Calu3 (cell line): ENCODE measurements at places on chromosomes 7 and 10. TPM values are rescaled to one million over a fixed set of nuclear protein-coding genes. Genes with fewer than 3 reads are reported as not detected.

DNA sequence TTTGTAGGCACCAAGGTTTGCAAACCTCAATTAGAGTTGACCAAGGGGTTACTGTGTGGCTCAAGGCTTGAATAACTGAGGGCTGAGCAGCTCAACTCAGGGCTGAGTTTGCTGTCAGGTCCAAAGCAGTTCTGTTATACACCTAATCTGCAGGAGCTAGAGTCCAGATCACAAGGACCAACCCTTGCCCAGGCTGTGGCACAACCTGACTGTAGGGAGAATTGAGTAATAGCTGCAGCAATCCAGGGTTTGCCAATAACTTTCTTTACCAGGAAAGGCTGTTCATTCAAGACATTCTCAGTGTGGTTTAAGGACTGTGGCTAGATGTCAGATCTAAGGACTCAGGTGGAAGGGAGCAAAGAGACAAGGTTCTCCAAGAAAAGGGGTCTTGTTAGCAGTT, 115.6 kb upstream of the IMMP2L start:
- no peaks in the 10 kb centered on the region for H3K36me3 ChIP-seq
- DNase-seq, result no peak
- no peaks in the 10 kb centered on the region for H3K4me1 ChIP-seq
- no peak overlapping the region for H3K27ac ChIP-seq
- no peak overlapping the region for H3K4me3 ChIP-seq

DNA sequence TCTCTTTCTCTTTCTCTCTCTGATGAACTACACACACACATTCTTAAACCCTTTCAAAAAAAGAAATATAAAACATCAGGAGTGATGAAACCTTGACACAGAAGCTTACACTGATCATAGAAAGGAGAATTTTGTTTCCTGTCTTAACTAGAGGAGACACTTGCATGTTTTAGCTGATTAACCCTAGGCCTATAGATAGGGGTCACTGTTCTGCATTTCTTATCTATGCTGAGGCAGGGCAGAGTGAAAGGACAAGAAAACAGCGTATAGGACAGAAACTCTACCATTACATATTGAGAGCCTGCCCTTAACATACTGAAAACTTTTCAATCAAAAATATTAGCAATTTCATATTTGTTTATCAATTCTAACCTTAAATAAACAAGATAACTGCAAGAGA, 680.6 kb upstream of the MBL2 start:
- DNase-seq, result no peak
- H3K36me3 ChIP-seq, result no peaks in the 10 kb centered on the region
- no peak overlapping the region for H3K27ac ChIP-seq

DNA sequence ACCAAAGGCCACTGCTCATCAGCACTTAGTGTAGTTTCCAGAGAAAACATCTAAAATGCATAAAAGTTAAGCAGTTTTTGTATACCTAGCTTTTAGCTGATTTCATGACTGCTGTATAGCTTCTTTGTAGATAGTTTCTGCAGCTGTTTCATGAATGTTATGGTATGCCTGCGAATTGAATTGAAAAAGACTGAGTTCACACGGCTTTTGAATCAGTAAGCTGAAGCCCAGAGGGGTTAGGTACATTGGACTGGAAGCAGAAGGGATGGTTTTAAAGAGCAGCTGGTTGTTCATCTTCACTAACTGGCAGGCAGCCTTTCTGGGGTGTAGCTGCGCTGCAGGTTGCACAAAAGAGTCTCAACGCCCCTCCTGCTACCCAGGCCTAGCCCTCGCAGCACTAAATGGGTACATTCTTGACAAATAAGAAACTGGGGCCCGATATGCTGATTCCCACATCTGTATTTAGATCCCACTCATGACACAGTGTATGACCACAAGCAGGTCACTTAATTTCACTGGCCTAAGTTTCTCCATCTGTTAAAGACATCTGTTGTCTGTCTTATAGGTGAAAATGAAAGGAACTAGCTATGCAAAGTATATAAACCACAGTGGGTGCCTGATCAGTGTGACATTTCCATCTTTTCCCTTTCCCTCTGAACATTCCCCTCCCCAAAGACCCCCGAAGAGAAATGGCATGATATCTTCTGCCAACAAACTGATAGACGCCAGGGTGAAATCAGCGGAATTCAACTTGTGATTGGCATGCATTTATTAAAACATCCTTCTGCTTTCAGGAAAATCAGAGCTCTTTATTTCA, 85.9 kb upstream of the AGBL3 start:
- no peak overlapping the region for H3K27ac ChIP-seq
- H3K27me3 ChIP-seq, result no peaks in the 10 kb centered on the region
- no peak overlapping the region for H3K4me3 ChIP-seq
- no peak for DNase-seq

DNA sequence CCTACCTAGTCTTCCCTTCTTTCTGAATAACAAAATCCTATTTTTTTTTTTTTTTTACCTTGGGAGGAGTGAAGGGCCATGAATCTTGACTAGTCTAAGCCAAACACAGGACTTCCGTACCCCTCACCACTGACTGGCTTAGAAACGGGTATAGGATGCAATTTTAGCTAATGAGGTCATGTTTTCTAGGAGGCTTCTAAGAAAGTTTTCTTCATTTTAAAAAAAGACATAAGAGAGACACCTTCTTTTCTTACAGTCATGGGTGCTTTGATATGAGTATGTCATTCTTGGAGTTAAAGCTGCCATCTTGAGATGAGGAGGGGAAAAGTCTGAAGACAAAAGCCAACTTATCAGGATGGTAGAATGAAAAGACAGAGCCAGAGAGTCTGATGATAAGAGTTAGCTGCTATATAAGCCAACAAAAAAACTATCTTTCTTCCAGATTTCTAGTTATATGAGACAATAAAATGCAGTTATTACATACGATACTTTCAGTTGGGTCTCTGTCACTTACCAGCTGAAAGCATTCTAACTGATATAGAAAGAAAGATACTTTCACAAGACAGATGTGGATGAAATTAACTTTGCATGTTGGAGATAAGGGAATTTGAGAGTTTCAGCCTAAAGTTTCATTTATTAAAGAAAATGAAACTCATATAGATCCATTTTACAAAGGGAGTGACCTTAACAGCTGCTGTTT, 34.0 kb downstream of the ZNF438 start:
- no peak for DNase-seq
- H3K4me1 ChIP-seq, result peaks cover 47% of the 10 kb centered on the region
- H3K4me3 ChIP-seq, result no peak overlapping the region
- H3K36me3 ChIP-seq, result peaks cover 8% of the 10 kb centered on the region

GRCh38 chr10:104020020-104020419, 53.1 kb downstream of the SLK start:
- no peak for DNase-seq
- no peak overlapping the region for H3K4me3 ChIP-seq
- H3K27ac ChIP-seq, result no peak overlapping the region
- H3K4me1 ChIP-seq, result peaks cover 10% of the 10 kb centered on the region
- no peaks in the 10 kb centered on the region for H3K27me3 ChIP-seq
- H3K36me3 ChIP-seq, result peaks cover 16% of the 10 kb centered on the region

DNA sequence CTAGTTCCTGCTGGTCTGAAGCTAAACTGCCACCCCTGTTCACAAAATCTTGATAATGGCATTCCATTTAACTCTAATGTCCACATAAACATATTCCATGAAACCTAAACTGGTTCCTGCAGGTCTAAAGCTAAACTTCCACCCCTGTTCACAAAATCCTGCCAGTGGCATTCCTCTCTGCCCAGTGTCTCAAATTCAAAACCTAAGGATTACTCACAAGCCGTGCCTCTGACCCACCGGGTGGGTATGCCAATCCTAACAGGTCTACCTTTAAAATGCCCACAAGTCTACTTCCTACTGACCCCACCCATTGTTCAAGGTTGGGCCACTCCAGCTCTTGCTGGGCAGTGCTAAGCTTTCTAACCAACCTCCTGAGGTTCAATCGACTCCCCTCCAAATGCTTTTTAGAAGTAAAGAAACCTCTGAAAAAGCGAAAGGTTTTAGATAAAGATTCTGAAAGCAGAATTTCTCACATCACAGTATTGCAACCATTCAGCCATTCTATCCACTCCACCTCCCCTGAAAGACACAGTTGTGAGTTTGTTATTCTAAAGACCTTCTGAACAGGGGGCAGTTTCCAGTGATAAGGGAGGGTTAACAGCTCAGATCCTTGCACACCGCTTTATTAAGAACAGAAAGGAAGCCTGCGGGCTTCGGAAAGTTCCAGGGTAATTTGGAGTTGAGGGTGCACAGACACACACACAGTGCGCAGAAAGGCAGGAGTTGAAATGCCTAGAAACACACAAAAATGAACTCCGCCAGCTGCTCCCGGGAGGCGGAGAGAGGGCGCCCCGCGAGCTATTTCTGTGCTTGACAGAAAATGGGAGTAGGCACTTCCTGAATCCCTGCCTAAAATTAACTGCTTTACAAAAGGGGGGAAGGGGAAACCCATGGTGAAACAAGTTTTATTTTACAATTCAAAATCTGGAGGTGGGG, 87.7 kb downstream of the TNS3 start:
- H3K4me1 ChIP-seq, result peaks cover 39% of the 10 kb centered on the region
- H3K27me3 ChIP-seq, result no peaks in the 10 kb centered on the region
- peaks cover 17% of the 10 kb centered on the region for H3K36me3 ChIP-seq
- peak; percentile 39 for DNase-seq
- H3K27ac ChIP-seq, result no peak overlapping the region
- no peak overlapping the region for H3K4me3 ChIP-seq

DNA sequence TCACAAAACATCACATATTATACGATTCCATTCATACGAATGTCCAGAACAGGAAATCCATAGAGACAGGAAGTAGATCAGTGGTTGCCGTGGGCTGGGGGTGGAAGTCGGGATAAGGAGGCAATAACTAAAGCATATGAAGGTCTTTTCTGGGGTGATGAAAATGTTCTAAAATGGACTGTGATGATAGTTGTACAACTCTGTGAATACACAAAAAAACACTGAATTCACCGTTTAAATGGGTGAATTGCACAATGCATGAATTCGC, 3.2 kb upstream of the INSIG1 start:
- peaks cover 56% of the 10 kb centered on the region for H3K4me1 ChIP-seq
- no peak overlapping the region for H3K27ac ChIP-seq
- no peak overlapping the region for H3K4me3 ChIP-seq
- peaks cover 44% of the 10 kb centered on the region for H3K36me3 ChIP-seq
- H3K27me3 ChIP-seq, result no peaks in the 10 kb centered on the region
- DNase-seq, result no peak

The OPN1SW gene
- not detected in 2 replicates for total RNA-seq
